ENCODE measurements at places on chromosomes 7 and 10. TPM values are rescaled to one million over a fixed set of nuclear protein-coding genes. Genes with fewer than 3 reads are reported as not detected.

Gene LRRD1
- under 0.01 TPM for total RNA-seq

Gene CAMK2B
- 0.18 TPM for total RNA-seq

Gene TMEM236
- not detected for total RNA-seq

Gene UFSP1
- total RNA-seq: 0.28 TPM

Gene GSTO1
- total RNA-seq: 258 TPM

Gene ASAH2
- total RNA-seq: 0.18 TPM

Gene IL2RA
- not detected for total RNA-seq

Gene ARHGAP12
- total RNA-seq: 42.2 TPM

Gene CUL2
- 36.6 TPM for total RNA-seq

Gene SH2D4B
- total RNA-seq: not detected

Gene NPY4R
- total RNA-seq: 0.83 TPM

Gene CDCA7L
- total RNA-seq: 40.8 TPM

Gene NPY
- total RNA-seq: not detected

Gene PRKG1
- 18.3 TPM for total RNA-seq

Gene GIMAP6
- not detected for total RNA-seq

Measured in IMR-90 (cell line).